ENCODE measurements at places on chromosomes 16 and 17.

- no peak for DNase-seq
Measured at GRCh38 chr16:89133457-89134127, 38.0 kb upstream of the CDH15 start.

DNA sequence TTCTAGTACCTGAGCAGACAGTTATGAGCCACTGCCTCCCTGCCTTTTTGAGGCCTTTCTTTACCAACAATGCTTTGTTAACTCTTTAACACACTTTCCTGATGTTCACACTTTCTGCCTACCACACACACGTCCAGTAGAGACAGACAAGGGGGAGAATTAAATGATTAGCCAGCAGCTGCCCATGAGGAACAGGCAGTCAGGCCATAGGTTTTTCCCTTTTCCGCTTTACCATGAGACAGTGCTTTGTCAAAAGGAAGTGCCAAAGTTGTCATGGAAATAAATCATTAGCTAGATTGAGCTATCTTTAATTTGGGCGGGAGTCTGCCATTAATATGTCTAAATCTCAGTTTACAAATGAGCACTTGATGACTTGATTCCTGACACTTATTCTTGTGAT is 102.1 kb downstream of the PITPNC1 start:
- no peak for DNase-seq

DNA sequence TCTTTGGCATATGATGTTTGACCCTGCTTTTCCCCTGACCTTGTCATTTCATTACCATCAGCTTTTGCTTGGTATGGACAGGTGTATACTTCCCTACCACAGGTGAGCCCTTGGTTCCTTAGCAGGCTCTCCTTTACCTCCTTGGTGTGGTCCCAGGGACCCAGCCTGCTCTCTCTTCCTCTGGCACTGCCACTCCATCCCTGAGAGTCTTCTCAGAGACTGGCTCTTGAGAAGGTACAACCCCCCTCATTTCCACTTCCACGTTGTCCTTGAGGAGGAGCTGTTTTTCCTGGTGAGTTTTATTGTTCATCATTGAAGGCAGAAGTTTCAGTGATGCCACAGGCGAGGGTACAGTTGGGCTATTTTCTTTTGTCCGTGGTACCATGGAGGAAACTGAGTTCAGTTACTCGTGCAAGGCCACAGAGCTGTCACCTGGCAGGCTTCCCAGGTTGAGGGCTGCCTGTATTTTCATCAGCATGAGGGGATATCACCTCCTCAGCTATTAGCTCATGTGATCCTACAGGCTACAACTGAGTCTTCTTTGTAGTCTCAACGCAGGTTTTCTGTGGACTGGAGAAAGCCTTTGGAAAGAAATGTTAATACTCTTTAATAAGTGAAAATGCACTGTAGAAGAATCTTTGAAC is 52.3 kb downstream of the MSI2 start:
- DNase-seq: no peak

DNA sequence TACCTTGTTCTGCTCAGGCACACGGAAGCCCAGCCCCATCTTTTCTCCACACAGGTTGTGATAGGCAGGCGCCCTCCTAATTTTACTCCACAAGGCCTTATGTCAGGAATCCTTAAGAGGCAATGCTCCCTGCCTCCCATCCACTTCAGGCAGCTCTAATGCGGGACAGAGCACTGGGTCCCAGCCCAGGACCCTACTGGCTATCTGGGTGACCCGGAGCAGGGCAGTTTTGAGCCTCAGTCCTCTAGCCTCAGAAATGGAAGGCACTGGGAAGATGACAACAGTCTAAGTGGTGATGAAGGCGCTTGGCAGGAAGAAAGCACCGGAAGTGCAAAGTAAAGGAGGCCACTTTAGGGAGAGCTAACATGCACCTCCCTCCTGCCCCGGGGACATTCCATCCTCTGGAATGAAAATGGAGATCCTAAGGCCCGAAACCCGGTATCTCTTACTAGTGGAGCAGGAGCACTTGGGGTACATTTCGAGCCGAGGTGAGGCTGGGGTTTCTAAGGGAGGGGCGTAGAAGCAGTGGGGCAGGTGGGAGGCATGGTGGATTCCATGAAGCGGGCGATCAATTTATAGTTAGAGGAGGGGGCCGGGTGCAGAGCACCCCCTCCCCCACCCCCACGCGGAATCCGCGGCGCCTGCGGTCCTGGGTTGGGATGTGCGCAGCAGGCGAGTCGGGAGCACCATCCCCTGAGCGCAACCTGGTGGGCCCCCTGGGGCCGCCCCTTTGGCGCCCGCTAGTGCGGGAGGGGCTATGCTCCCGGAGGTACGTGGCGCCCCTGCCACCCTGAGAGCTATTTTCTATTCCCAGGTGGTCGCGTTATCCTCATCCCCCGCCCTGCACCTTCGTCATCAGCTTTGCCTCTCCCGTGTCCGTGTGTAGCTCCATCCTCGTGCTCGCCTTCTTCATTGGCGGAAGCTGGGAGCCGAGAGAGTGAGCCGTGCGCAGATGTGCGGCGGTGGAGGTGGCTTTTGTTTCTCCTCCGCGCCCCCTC is 4.9 kb downstream of the MT1F start:
- no peak for DNase-seq

GRCh38 chr16:9545522-9546437 is 454.3 kb downstream of the HAPSTR1 start:
- no peak for DNase-seq

DNA sequence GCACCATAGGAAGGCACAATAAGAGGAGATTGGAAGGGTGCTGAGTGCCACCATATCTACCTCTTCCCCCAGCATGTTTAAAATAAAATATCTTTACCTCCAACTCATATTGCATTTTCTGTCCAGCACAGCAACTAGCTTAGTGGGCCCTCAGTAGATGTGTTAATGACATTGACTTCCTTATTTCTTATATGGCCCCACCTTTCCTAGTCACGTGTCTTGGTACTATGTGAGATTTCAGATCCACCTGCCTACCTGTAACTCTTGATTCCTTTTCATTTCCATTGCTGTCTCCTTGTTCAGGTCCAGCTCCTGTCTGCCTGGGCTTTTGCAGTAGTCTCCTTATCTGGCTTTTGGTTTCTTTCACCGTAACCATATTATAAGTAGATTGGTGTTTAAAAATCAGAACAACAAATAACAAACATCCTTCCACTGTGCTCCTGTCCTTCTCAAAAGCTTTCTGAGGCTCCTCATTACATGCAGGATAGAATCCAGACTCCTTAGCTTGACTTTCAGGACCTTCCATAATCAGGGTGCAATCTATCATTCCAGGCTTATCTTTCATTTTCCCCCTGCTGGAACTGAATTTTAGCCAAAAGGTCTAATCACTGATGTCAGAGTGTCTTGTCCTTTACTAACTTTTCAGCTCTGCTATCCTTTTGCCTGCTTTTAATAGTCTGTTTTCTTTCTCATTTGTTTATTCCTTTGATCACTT is 71.3 kb downstream of the FTO start:
- DNase-seq: no peak
